ENCODE measurements at places on chromosomes 7 and 10.

- no peak for DNase-seq
Observed at GRCh38 chr7:84617265-84618030, 422.9 kb upstream of the SEMA3A start.

- DNase-seq: peak; percentile 25
Observed at GRCh38 chr7:40301486-40302068, 166.8 kb downstream of the SUGCT start.

- peak; percentile 76 for DNase-seq
Observed at GRCh38 chr10:107915215-107915610, 750.7 kb upstream of the SORCS1 start.

GRCh38 chr10:88315755-88316154, 267.4 kb downstream of the RNLS start:
- DNase-seq: peak; percentile 40

- no peak for DNase-seq
Observed at GRCh38 chr10:128070161-128070560, 56.1 kb downstream of the MKI67 start.

GRCh38 chr7:28745351-28745750, 212.8 kb downstream of the TRIL start:
- DNase-seq: no peak

DNA sequence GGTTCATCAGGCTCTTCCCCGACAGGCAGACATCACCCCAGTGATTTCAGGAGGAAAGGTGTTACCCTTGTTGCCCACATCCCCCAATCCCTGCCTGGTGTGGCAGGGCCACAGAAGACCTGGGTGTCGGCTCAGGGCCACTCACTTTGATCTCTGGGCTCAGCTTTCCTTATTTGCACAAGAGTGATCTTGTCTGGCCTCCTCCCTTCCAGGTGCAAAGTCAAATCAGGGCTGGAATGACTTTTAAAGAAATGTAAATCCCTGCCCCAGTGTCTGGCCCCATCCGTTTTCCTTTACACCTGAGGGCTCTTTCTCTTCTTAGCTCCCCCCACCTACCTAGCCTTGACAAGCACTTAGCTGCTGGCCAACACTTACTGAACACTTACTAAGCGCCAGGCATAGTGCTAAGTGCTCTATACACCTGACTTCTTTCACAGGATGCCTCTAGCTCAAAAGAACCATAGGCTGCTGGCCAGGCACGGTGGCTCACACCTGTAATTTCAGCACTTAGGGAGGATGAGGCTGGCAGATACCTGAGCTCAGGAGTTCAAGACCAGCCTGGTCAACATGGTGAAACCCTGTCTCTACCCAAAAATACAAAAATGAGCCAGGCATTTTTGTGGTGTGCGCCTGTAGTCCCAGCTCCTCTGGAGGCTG, 979 bp upstream of the NODAL start:
- DNase-seq: no peak

GRCh38 chr10:124864421-124865193, 63.0 kb downstream of the ABRAXAS2 start:
- DNase-seq: no peak

GRCh38 chr7:28406192-28406591, 6.1 kb upstream of the CREB5 start:
- peak; percentile 57 for DNase-seq

- DNase-seq: no peak
Observed at GRCh38 chr10:49783645-49784044, 21.5 kb upstream of the OGDHL start.

DNA sequence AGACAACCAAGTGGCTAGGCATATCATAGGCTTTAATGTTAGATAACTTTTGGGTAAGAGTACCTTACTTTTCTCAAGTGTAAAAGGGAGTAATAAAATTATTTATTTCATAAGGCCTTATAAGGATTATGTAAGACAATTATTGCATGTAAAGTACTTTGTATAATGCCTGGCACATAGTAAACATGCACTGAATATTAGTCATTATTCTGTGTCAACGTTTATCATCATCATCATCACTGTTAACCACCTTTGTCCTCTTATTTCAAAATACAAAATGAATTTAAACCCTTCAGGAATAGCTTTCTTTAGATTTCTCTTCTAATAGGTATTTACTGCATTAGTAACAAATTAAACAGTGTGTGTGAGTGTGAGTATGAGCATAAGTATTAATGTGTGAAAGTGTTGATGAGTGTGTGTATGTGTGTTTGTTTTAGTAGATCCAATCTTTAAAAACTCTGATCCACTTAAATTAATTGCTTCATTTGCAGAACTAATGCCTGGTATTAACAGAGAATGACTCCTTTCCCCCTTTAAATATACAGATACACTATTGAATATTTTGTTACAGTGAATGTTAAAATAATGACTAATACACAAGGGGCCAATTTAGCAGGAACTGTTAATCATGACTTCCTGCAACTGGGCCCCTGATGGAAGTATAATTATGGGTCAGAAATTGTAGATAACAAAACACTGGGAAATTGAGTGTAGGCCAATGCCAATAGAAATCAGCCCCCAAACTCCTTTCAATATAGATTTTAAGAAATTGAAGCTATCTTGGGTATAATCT, 213.3 kb upstream of the FZD8 start:
- peak; percentile 12 for DNase-seq

DNA sequence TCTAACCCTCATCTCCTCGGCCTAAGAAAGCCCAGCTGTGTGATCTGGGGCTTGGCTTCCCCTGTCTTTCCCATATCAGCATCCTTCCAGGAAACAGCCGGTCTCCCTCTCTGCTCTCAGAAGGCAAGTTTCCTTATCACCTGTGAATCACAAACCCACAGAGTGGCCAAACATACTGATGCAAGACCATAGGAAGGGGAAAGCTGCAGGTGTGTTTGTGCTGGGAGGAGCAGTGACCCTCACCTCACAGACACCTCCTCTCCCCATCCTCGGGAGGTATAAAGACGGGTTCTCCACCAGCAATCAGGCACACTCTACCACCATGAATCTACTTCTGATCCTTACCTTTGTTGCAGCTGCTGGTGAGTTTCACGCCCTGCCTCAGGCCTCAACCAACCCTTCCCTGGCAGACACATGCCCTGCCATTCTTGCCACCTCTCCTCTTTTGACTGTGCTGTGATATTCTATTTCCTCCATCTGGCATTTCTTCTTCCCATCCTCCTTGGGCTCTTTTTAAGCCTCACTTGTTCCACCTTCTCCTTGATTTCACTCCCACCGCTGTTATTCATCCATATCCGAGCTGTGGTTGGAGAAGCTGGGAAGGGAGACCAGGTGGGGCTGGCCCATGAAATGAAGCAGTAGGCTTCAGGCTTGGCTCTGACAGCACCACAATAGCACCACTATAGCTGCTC, at the start of gene PRSS2:
Gene PRSS2, plus strand, starts transcription at position 310 of the 692 bp plus-strand sequence. Its CDS starts 13 bp downstream, at position 323.
- no peak for DNase-seq

- no peak for DNase-seq
Observed at GRCh38 chr7:33041631-33042428, 20.7 kb downstream of the NT5C3A start.

- peak; percentile 47 for DNase-seq
Observed at GRCh38 chr7:28125431-28126409, 54.9 kb downstream of the JAZF1 start.
